ENCODE measurements at places on chromosomes 16 and 17.

DNA sequence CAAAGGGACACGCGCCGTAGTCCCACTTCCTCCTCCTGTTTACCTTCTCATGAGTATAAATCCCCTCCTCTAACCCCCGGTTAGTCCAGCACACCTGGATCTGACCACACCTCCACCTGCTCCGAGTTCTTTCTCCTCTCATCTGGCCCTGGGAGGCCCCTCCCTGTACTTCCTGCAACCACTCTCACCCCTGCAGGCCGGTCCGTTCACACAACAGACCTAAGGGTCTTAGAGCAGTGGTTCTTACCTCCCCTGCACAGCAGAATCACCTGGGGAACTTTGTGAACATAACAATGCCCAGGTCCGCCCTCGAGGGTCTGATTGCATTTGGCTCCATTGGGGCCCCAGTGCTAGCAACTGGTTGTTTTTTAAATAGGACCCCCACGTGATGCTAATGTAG is 24.8 kb downstream of the TMEM114 start:
- DNase-seq = no peak

DNA sequence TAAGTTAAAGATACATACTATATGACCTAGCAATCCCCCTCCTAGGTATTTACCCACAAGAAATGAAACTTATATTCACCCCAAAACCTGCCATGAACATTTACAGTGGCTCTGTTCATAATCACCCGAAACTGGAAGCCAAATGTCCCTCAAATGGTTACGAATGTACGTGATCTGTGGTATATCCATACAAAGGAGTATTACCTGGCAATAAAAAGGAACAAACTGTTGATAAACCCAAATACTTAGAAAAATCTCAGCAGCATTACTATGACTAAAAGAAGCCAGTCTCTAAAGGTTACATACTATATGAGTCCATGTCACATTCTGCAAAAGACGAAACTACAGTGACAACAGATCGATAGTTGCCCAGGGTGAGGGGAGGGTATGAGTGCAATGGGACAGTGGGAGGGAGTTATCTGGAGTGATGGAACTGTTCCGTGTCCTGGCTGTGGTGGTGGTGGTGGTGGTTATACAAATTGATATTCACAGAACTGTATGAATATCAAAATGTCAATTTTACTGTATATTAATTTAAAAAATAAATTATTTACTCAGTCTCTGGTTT is 9.4 kb downstream of the ZNF652 start:
- no peak for DNase-seq

GRCh38 chr17:11438673-11439072 is 159.6 kb upstream of the DNAH9 start:
- no peak for DNase-seq

DNA sequence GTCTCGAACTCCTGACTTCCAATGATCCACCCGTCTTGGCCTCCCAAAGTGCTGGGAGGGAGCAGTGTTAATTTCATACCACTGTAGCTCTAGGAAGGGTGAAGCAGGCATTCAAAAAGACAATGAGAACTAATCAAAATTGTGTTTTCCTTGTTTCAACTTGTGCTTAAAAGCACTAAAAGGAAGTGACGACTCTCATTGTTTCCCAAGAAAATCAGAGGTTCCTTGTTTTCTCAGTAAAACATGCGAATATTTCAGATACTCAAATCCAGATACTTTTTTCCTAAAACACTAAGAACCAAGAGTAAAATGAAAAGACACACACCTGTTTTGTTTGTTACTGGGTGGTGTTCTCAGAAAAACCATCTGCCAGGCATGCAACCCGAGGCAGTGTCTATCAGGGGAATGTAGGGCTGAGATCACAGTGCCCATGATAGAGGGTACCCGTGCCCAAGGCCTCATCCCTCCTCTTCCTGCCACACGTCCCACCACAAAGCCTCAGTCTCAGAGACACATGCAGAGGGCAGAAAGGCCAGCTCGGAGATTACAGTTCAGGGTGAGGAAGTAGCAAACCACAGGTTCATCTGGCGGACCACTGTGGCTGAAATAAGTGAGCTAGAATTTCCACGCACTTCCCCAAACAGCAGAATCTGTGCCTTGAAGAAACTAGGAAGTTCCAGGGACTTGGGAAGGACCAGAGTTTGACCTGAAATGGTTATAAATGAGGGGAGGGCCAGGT is 33.7 kb downstream of the GINS3 start:
- no peak for DNase-seq

GRCh38 chr17:2211661-2212399 is 91.8 kb downstream of the SMG6 start:
- no peak for DNase-seq

DNA sequence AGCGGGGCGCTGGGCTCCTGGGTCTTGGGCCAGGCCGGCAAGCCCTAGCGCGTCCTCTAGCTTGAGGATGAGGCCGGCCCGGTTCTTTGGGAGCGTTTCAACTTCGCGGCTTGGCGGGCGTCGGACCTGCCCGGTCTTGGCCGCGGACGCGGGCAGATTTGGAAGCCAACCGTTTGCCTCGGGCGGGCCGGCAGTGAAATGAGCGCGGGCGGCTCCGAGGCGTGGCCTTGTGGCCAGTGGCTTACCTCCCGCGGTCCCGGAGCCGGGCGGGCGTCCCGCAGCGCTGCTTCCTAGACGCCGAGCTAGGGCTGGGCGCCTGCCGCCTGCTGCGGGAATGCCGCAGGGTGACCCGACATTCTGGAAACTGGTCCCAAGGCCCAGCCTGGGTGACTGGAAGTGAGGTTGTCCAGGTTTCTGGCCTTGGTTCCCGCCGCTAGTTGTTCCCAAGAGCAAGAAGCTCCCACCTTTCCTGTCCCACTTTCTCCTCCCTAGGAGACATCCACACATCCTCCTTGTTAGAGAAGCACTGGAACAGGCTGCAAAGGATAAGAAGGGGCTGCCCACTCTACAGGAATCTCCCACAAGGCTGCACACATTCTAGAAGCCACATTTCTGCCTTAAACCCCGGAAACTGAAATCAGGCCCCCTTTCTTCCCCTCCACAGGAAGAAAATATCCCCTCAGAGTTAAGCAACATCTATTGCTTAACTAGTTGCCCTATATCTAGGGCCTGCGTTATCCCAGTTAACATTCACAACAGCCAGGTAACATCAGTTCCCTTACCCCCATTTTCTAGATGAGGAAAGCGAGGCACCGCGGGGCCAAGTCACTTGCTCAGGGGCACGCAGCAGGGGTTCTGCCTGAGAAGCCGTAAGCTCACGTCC is 4.5 kb upstream of the CBX8 start:
- peak; percentile 52 for DNase-seq

- no peak for DNase-seq
Observed at GRCh38 chr17:930258-930657, 49.3 kb downstream of the NXN start.
